ENCODE measurements at places on chromosomes 7 and 10. TPM values are rescaled to one million over a fixed set of nuclear protein-coding genes. Genes with fewer than 3 reads are reported as not detected.
A peak's percentile ranks its signal among the peaks of the same experiment; 100 is the strongest.

GRCh38 chr7:42831006-42831717 lies 80.7 kb downstream of the C7orf25 start:
- no peak overlapping the region for H3K4me3 ChIP-seq
- no peak for DNase-seq
- peaks cover 16% of the 10 kb centered on the region for H3K27me3 ChIP-seq
- peaks cover 9% of the 10 kb centered on the region for H3K4me1 ChIP-seq
- H3K27ac ChIP-seq, result no peak overlapping the region
- H3K36me3 ChIP-seq, result no peaks in the 10 kb centered on the region

DNA sequence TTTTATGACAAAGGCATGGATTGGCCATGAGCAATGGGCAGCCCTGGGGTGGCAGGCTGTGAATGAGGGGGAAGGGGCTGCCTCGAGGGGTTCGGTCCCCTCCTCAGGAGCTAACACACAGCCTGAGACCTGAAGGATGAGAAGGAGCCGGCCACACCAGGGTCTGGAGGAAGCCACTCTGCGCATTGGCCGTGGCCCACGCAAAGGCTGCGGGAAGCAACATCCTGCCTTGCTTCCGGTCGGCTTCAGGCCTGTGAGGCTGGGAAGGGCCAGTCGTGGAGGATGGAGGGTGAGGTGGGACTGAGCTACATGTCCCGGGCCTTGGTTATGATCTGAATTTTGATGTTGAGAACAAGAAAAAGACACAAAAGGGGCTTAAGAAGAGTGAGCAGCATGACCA lies 49.4 kb downstream of the RGS10 start:
- no peaks in the 10 kb centered on the region for H3K27me3 ChIP-seq
- no peaks in the 10 kb centered on the region for H3K36me3 ChIP-seq

GRCh38 chr10:114870486-114870885 lies 48.9 kb downstream of the FHIP2A start:
- DNase-seq, result no peak
- H3K4me3 ChIP-seq, result no peak overlapping the region
- no peaks in the 10 kb centered on the region for H3K4me1 ChIP-seq

DNA sequence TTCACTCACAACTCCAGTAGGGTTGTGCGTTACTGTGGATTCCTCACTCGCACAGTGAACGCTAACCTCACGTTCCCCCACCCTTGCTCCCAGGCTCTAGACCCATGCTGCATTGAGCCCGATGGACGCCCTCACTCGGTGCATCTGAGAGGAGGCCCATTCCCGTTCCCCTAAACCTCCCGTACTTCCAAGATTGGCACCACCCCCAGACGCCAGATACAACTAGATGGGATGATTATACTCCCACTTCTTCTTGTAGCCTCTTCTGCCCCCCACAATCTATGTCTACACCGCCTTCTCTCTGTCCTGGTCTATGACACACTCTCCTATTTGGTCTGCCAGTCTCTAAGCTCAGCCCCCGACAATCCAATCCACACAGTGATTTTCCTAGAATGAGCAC lies 57.3 kb upstream of the NCAPG2 start:
- peaks cover 16% of the 10 kb centered on the region for H3K4me1 ChIP-seq
- H3K36me3 ChIP-seq, result peaks cover 89% of the 10 kb centered on the region
- no peaks in the 10 kb centered on the region for H3K27me3 ChIP-seq
- no peak overlapping the region for H3K4me3 ChIP-seq
- no peak for DNase-seq
- no peak overlapping the region for H3K27ac ChIP-seq

GRCh38 chr7:46859963-46860475 lies 721.9 kb downstream of the TNS3 start:
- H3K4me1 ChIP-seq, result peaks cover 9% of the 10 kb centered on the region
- H3K36me3 ChIP-seq, result no peaks in the 10 kb centered on the region
- no peak overlapping the region for H3K4me3 ChIP-seq
- DNase-seq, result no peak

GRCh38 chr10:103854686-103855391 lies 537 bp downstream of the SH3PXD2A start:
- H3K27ac ChIP-seq, result peak overlapping the region; percentile 87
- peak overlapping the region; percentile 87 for H3K4me3 ChIP-seq
- peaks cover 63% of the 10 kb centered on the region for H3K4me1 ChIP-seq
- H3K36me3 ChIP-seq, result no peaks in the 10 kb centered on the region

TMEM176A gene
- total RNA-seq, result 18.5 TPM

CLCN1 gene
- not detected for total RNA-seq

DNA sequence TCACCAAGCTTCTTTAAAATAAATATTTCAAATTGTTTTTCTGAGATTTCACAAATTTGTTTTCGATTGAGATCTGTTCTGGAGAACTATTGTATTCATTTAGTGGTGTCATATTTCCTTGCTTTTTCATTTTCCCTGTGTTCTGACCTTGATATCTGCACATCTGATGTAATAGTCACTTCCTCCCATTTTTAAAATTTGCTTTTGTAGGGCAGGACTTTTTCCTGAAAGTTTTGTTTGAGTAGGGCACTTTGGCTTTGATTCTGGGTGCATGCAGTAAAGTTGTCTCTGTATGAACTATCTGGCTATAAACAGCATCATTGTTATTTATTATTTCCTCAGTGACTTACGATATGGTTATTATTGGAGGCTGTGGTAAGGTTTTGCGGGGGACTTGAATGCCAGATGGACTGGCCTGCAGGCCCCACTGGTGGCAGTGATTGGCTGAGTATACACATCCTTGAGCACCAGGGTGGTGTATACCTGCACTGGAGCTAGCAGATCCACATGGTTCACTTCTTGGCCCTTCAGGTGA lies 83.6 kb downstream of the CSTF2T start:
- no peaks in the 10 kb centered on the region for H3K36me3 ChIP-seq
- H3K27me3 ChIP-seq, result no peaks in the 10 kb centered on the region
- DNase-seq, result no peak
- H3K4me1 ChIP-seq, result peaks cover 7% of the 10 kb centered on the region

GRCh38 chr7:136102881-136103280 lies 125.7 kb upstream of the MTPN start:
- H3K4me3 ChIP-seq, result no peak overlapping the region
- H3K36me3 ChIP-seq, result no peaks in the 10 kb centered on the region

- H3K36me3 ChIP-seq, result no peaks in the 10 kb centered on the region
- no peaks in the 10 kb centered on the region for H3K27me3 ChIP-seq
Observed at GRCh38 chr7:80708123-80708522, 69.7 kb downstream of the CD36 start.

GRCh38 chr7:17586711-17587110 lies 288.3 kb downstream of the AHR start:
- no peak overlapping the region for H3K4me3 ChIP-seq
- no peak for DNase-seq
- no peaks in the 10 kb centered on the region for H3K36me3 ChIP-seq
- no peaks in the 10 kb centered on the region for H3K27me3 ChIP-seq
- no peak overlapping the region for H3K27ac ChIP-seq

HTRA1 gene
- total RNA-seq, result 62.6 TPM

PVRIG gene
- total RNA-seq, result not detected

DNA sequence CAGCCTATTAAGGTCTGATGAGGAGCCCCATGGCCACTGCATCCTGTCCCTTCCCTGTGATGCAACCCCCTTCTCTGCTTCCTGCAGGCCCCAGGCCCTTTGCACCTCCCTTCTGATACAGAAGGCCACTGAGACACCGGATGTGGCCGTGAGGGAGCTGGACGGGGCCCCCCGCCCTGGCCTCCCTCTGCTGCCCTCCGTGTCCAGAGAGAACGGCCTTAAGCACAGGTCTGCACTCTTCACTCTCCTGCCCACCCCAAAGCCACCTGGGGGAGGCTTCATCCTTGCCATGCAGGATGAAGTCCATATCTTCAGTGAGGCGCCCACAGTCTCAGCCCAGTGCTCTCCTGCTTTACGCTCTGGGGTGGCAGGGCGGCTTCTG lies 86.9 kb upstream of the GNA12 start:
- no peak overlapping the region for H3K27ac ChIP-seq

TMUB1 gene
- 30.1 TPM for total RNA-seq

TRPV5 gene
- total RNA-seq, result not detected

STEAP1 gene
- total RNA-seq, result 1.2 TPM

PRKG1 gene
- 38.9 TPM for total RNA-seq

GRID2IP gene
- not detected for total RNA-seq

DNA sequence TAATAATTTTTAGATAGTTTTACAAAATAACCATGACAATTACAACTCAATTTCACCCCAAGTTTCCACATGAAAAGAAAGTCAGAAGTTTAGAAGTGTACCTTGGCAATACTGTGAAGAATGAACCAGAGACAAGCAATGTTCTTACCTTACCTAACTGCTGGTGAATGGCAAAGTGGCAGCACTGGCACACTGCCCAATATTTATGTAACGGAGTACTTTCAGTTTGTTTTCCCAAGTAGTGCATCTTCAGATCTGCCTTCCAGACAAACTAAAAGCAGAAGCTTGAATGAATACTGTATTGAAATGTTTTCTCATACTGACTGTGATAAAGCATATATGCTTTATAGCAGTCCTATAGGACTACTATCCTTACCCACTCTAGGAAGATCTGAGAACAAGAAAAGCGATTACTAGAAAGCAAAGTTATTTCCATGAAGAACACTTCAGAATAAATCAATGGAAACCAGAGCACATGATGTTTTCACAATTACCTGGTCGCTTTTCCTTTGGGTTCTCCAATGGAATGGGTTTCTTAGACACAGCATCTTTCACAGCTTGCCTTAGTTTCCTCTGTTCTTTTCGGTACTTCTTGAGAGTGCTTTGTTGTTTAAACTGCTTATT lies 1.5 kb downstream of the NOC3L start:
- peaks cover 30% of the 10 kb centered on the region for H3K4me1 ChIP-seq
- H3K27ac ChIP-seq, result no peak overlapping the region
- H3K36me3 ChIP-seq, result peaks cover 36% of the 10 kb centered on the region
- H3K4me3 ChIP-seq, result peak overlapping the region; percentile 83
- no peak for DNase-seq

GRCh38 chr7:131995324-131995723 lies 438.9 kb upstream of the PODXL start:
- DNase-seq, result no peak
- H3K36me3 ChIP-seq, result no peaks in the 10 kb centered on the region
- no peaks in the 10 kb centered on the region for H3K4me1 ChIP-seq
- peaks cover 9% of the 10 kb centered on the region for H3K27me3 ChIP-seq
- no peak overlapping the region for H3K27ac ChIP-seq

DNA sequence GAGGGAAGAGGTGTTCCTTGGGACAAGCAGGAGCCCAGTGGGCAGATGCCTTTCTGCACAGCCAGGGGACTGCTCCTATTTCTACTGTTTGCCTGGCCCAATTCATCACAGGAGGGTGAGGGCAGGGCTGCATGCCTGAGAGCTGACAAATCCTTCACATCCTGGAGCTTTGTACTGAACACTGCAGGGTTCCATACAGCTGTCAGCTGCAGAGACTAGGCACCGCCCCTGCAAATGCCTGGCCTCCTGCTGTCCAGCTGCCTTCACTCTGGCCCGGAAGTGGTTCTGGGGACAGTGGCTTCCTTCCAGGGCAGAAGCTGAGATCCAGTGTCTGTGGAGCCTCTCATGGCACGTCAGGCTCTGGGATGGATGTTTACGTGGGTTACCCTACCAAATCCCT lies 470.7 kb downstream of the DNAJB6 start:
- H3K4me3 ChIP-seq, result no peak overlapping the region
- DNase-seq, result no peak
- no peaks in the 10 kb centered on the region for H3K36me3 ChIP-seq
- no peak overlapping the region for H3K27ac ChIP-seq
- H3K4me1 ChIP-seq, result no peaks in the 10 kb centered on the region

DNA sequence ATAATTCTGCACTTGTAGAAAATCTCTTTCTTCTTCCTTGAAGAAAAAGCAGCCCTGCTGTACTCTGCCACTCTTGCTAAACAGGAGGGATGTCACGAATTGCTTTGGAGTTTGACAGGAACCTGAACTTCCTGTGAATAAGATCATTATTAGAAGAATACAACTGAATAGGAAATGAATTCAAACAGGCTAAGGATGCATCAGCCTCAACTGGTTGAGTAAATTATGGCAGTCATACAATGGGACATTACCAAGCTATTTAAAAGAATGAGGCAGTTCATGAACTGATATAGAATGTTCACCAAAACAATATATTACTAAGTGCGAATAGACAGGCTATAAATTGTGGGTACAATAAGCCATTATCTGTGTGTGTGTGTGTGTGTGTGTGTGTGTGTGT lies 97.1 kb upstream of the DOCK1 start:
- H3K36me3 ChIP-seq, result no peaks in the 10 kb centered on the region
- H3K4me3 ChIP-seq, result no peak overlapping the region
- DNase-seq, result no peak

DNA sequence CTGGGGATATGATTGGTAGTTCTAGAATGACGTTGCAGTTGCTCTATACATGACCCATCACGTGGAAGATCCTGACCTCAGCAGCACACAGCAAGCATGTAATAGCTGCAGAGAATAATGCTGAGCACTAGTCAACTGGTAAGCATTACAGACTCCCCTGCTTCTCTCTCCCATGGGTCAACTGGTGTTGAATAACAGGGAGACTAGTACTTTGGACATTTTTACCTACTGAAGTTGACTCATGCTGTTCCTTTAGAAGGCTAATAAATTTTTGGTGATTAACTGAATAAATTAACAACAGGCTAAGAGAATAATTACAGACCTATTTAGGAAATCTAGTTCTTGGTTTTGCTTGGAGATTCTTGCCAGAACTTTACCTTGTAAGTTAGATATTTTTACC lies 234.1 kb downstream of the AUTS2 start:
- H3K36me3 ChIP-seq, result no peaks in the 10 kb centered on the region
- no peaks in the 10 kb centered on the region for H3K4me1 ChIP-seq
- no peak overlapping the region for H3K4me3 ChIP-seq
- H3K27me3 ChIP-seq, result no peaks in the 10 kb centered on the region
- no peak overlapping the region for H3K27ac ChIP-seq

GRCh38 chr10:133422223-133422806 lies 2.1 kb downstream of the SPRN start:
- no peak overlapping the region for H3K27ac ChIP-seq
- DNase-seq, result no peak
- H3K4me1 ChIP-seq, result peaks cover 3% of the 10 kb centered on the region
- peaks cover 20% of the 10 kb centered on the region for H3K27me3 ChIP-seq
- H3K4me3 ChIP-seq, result no peak overlapping the region

GRCh38 chr7:101677797-101678479 lies 48.8 kb upstream of the MYL10 start:
- H3K4me1 ChIP-seq, result peaks cover 16% of the 10 kb centered on the region
- H3K27me3 ChIP-seq, result no peaks in the 10 kb centered on the region
- H3K36me3 ChIP-seq, result no peaks in the 10 kb centered on the region
- DNase-seq, result no peak
- no peak overlapping the region for H3K27ac ChIP-seq

- H3K4me3 ChIP-seq, result no peak overlapping the region
- no peaks in the 10 kb centered on the region for H3K4me1 ChIP-seq
- DNase-seq, result no peak
- H3K27me3 ChIP-seq, result no peaks in the 10 kb centered on the region
- no peaks in the 10 kb centered on the region for H3K36me3 ChIP-seq
Observed at GRCh38 chr10:76732306-76732705, 905.3 kb downstream of the KCNMA1 start.

PSMC2 gene
- 111 TPM for total RNA-seq

GRCh38 chr7:2444476-2444875 lies 31.7 kb downstream of the GRIFIN start:
- peak overlapping the region; percentile 56 for H3K27ac ChIP-seq
- H3K4me1 ChIP-seq, result peaks cover 3% of the 10 kb centered on the region
- peak; percentile 33 for DNase-seq
- no peak overlapping the region for H3K4me3 ChIP-seq
- no peaks in the 10 kb centered on the region for H3K27me3 ChIP-seq
- no peaks in the 10 kb centered on the region for H3K36me3 ChIP-seq

TMEM236 gene
- 0.66 TPM for total RNA-seq

Measured in left ventricle myocardium inferior (tissue), 1 donor.